PC-9 (cell line): ENCODE measurements at places on chromosomes 11 and 22. TPM values are rescaled to one million over a fixed set of nuclear protein-coding genes. Genes with fewer than 3 reads are reported as not detected.

- no peak overlapping the region for H3K4me3 ChIP-seq
- H3K4me1 ChIP-seq, result no peaks in the 10 kb centered on the region
- H3K27me3 ChIP-seq, result no peaks in the 10 kb centered on the region
- no peak for DNase-seq
These were observed 10.0 kb upstream of the PEX26 start for GRCh38 chr22:18067548-18068341.

GRCh38 chr22:34903416-34903815 lies 162.5 kb upstream of the ISX start:
- no peaks in the 10 kb centered on the region for H3K36me3 ChIP-seq
- H3K27me3 ChIP-seq, result no peaks in the 10 kb centered on the region
- no peaks in the 10 kb centered on the region for H3K4me1 ChIP-seq
- H3K27ac ChIP-seq, result no peak overlapping the region
- no peak overlapping the region for H3K4me3 ChIP-seq

- DNase-seq, result peak; percentile 56
- peak overlapping the region; percentile 7; the same call in 1 of the 2 replicates for H3K27ac ChIP-seq
These were observed 14.6 kb downstream of the PPME1 start for GRCh38 chr11:74185695-74186094.

DNA sequence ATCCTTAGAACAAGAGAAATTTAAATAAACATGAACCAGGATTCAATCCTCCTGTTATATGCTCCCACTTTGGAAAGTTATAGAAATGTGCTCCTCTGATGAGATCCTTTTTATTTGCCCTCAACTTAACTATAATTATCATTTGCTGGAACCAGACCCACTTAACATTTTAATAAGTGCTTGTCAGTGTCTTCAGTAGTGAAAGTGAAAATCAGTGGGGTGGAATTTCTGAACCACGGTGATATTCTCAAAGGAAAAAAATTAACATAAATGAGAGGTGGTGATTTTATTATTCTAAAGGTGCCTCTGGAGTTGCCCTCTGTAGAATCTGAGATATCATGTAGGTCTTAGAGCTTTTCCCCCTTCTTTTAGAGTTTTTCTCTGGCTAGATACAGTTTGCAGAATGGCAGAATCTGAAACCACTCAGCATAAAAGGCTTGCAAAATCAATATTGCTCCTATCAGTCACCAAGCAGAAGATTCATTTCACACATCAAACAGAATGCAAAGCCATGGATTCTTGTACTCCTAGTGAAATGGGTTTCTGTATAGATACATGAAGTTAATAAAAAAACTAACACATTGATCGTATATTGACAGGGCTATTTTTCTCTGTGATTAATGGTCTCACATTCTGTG lies 213.2 kb downstream of the LUZP2 start:
- DNase-seq, result no peak
- no peaks in the 10 kb centered on the region for H3K36me3 ChIP-seq
- no peak overlapping the region for H3K4me3 ChIP-seq
- H3K4me1 ChIP-seq, result no peaks in the 10 kb centered on the region

GRCh38 chr11:116415095-116415494 lies 357.7 kb downstream of the BUD13 start:
- H3K4me3 ChIP-seq, result no peak overlapping the region
- H3K4me1 ChIP-seq, result no peaks in the 10 kb centered on the region
- no peaks in the 10 kb centered on the region for H3K36me3 ChIP-seq
- H3K27me3 ChIP-seq, result peaks cover 72% of the 10 kb centered on the region
- no peak for DNase-seq

GRCh38 chr22:35930933-35931332 lies 97.7 kb downstream of the RBFOX2 start:
- H3K36me3 ChIP-seq, result 0 out of 2 replicates have a peak, but pooled peaks cover 8% of the 10 kb centered on the region
- no peaks in the 10 kb centered on the region for H3K4me1 ChIP-seq
- no peak overlapping the region for H3K4me3 ChIP-seq
- H3K27ac ChIP-seq, result no peak overlapping the region
- peak; percentile 48 for DNase-seq

GRCh38 chr11:37105427-37105826 lies 507.4 kb upstream of the RAG2 start:
- no peaks in the 10 kb centered on the region for H3K4me1 ChIP-seq
- no peak overlapping the region for H3K27ac ChIP-seq
- H3K27me3 ChIP-seq, result no peaks in the 10 kb centered on the region
- no peak for DNase-seq
- H3K36me3 ChIP-seq, result no peaks in the 10 kb centered on the region

DNA sequence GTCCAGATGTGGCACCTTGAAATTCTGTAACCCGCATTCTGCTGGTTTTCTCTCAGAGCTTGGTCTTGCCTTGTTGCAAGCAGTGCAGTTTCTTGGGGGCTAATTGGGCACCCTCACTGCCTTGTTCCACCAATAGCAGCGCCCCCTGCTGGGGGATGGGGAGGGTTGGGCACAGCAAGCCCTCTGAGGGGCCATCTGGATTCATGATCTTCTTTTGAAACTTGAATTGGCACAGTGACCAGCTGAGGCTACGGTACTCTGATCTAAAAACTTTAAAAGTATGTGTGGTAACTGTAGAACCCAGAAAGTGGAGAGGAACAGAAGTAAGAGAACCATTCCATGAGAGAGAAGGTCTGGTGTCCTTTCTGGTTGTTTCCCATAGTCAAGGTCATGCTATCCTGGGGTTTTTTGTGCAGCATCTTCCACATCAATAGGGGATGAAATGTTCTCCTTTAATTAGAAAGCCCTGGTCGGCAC lies 64.2 kb downstream of the MED15 start:
- H3K4me3 ChIP-seq, result no peak overlapping the region
- no peak for DNase-seq
- peaks cover 45% of the 10 kb centered on the region for H3K4me1 ChIP-seq
- H3K36me3 ChIP-seq, result peaks cover 12% of the 10 kb centered on the region; the same call in 1 of the 2 replicates
- no peak overlapping the region for H3K27ac ChIP-seq

GRCh38 chr11:14336507-14337503 lies 22.2 kb downstream of the RRAS2 start:
- H3K27ac ChIP-seq, result peak overlapping the region; percentile 81
- H3K27me3 ChIP-seq, result no peaks in the 10 kb centered on the region
- DNase-seq, result peak; percentile 77

DNA sequence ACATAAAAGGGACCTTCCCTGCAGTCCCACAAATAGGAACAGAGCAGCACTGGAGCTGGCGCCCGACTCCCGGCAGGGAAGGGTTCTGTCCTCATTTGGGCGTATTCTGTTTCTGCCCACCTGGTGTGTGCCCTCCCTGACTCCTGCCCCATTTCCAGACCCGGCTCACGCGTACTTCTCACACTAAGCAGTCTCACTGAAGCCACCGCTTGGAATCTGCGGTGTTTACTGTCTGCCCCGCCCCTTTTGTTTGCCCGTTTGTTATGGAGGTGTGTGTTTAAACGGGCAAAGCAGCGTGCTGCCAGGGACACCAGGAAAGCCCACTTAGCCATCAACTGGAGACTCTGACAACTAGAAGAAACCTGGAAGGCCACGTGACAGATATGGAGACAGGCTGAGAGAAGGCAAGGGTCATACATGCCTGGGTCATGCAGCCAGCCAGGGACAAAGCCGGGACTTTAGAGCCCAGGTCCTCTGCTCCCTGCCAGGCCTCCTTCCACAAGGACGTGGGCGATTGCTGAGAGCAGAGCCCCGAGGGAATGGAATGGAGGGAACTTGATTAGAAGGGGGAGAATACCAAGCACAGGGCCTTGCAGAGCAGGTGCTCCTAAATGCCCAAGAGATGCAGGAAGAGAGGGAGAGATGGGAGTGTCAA lies 8.7 kb upstream of the EFCAB6 start:
- peaks cover 54% of the 10 kb centered on the region for H3K27me3 ChIP-seq
- no peak overlapping the region for H3K4me3 ChIP-seq
- H3K4me1 ChIP-seq, result no peaks in the 10 kb centered on the region
- no peak for DNase-seq

DNA sequence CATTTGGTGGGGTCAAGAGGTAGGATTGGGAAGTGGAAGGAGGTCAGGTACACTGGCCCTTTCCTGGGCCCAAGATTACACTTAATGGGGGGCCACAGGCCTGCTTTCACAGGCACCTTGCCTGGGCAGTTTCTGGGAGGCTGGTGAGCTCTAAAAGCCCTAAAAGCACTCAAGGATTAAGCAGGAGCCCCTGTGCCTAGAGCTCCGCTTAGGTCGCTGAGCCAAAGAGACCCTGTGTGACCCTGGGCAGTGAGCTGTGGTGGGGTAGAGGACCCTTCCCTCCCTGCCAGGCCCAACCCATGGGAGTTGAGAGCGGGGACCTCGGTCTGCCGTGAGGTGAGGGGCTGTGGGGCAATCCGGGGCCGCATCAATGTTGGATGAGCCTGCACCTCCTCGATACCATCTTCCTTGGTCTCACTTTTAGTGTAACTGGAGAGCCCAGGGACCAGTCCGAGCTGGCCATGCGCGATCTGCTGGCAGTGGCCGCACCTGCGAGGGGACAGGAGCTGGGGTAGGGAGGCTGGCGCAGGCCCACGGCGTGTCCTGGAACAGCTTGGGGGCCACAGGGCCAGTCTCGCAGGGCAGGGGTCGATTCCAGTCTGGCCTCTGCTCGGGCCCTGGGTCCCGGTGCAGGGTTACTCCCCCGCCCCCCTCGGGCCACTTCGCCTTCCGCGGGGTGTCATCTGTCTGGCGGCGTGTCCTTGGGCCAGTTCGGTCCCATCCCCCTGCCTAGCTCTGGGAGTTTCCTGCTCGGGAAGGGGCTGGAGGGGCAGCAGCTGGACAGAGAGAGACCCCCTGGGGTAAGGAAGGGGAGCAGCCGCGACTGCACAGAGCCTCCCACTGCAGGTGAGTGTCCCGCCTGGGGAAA lies 44.3 kb downstream of the EIF3F start:
- H3K27ac ChIP-seq, result no peak overlapping the region
- H3K4me3 ChIP-seq, result no peak overlapping the region
- no peaks in the 10 kb centered on the region for H3K4me1 ChIP-seq

DNA sequence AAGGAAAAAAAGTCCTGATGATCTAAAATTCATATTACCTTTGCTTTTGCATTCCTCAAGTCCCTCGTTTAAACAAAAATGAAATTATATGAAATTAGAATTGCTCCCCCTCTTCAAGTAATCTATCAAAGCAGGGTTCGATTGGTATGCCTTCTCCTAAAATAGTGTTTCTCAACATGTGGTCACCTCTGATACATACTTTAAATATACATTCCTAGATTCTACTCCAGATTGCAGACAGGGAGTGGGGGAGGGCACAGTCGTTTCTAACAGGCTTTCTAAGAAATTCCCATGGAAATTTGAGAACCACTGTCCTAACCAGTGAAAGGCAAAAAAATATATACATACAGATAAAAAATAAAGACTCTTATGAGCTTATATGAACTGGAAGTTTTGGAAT lies 22.6 kb upstream of the IRAG1 start:
- no peak overlapping the region for H3K27ac ChIP-seq
- 0 out of 2 replicates have a peak, but pooled peaks cover 10% of the 10 kb centered on the region for H3K4me1 ChIP-seq
- H3K36me3 ChIP-seq, result no peaks in the 10 kb centered on the region
- DNase-seq, result no peak

DNA sequence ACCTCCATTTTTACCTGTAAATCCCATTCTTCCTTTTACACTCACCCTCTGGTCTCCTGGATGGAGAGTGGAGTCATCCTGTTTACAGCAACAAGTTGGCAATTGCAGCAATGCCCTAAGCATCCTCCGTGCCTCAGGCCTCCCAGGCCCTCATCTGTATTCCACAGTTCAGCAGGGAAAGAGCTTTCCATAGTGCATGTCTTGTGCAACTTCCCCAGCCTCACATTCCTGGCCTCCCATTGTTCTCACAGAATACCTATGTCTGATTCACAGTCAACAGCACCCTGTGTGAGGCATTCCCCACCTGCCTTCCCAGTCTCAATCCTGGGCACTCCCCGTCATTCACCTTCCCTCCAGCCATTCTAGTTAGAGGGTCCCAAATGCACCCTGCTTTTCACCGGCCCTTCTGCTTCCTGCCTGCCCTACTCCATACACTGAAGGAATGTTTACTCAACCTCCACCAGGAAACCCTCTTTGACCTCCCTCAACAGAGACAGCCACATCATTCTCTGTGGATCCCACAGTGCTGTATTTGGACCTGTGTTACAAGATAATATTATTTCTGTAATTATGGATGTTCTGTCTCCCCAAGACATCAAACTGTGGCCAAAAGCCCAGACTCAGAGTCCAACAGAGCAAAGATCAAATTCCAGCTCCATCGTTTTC lies 405.7 kb downstream of the BUD13 start:
- DNase-seq, result peak; percentile 44
- no peaks in the 10 kb centered on the region for H3K4me1 ChIP-seq
- no peak overlapping the region for H3K27ac ChIP-seq
- H3K27me3 ChIP-seq, result peaks cover 32% of the 10 kb centered on the region
- H3K36me3 ChIP-seq, result no peaks in the 10 kb centered on the region
- no peak overlapping the region for H3K4me3 ChIP-seq

GRCh38 chr11:69253028-69253427 lies 40.9 kb upstream of the MYEOV start:
- H3K4me1 ChIP-seq, result no peaks in the 10 kb centered on the region
- H3K27me3 ChIP-seq, result no peaks in the 10 kb centered on the region
- peak; percentile 61 for DNase-seq
- H3K27ac ChIP-seq, result no peak overlapping the region
- H3K4me3 ChIP-seq, result no peak overlapping the region

DNA sequence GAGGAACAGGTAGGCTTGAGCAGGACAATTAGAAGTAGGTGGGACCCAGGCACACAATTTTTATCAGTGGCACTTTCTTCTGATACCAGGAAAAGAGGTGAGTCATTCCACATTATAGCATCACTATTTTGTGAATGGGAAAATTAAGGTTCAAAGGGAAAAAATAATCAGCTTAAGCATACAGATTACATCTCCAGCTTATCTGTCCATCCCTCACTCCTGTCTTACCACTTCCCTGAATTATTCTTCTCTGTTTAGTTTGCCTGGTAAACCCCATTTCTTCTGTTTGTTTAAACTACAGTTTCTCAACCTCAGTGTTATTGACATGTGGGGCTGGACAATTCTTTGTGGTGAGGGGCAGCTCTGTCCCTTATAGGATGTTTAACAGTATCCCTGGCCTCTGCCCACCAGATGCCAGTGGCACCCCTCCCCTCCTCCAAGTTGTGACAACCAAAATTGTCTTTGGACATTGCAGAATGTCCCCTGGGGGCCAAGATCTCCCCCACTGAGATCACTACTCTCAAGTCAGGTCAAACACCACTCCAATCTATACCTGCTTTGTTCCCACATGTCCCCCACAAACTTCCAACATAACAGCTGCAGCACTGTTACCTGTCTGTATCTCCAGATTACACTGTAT lies 8.5 kb upstream of the XBP1 start:
- peaks cover 4% of the 10 kb centered on the region; the same call in 1 of the 2 replicates for H3K4me1 ChIP-seq
- no peak overlapping the region for H3K4me3 ChIP-seq
- H3K27ac ChIP-seq, result no peak overlapping the region
- DNase-seq, result no peak
- 0 out of 2 replicates have a peak, but pooled peaks cover 4% of the 10 kb centered on the region for H3K36me3 ChIP-seq

SLC1A2 gene
- 0.09 and 0.38 TPM in 2 replicates for total RNA-seq

LINC01488 gene
- total RNA-seq, result not detected in 2 replicates

OR6A2 gene
- total RNA-seq, result 0.48 TPM in 1 of 2 replicates, not detected in the other

GALNT18 gene
- not detected in 2 replicates for total RNA-seq

RHOD gene
- total RNA-seq, result 127 and 156 TPM in 2 replicates

SAA4 gene
- total RNA-seq, result not detected in 2 replicates

SEPTIN5 gene
- 2.0 and 8.1 TPM in 2 replicates for total RNA-seq

ACTN3 gene
- total RNA-seq, result not detected in 2 replicates

PVALB gene
- total RNA-seq, result not detected in 2 replicates
